Left kidney (tissue), 8 donors: ENCODE measurements at places on chromosomes 13 and 19. TPM values are rescaled to one million over a fixed set of nuclear protein-coding genes. Genes with fewer than 3 reads are reported as not detected.

Gene ZNF77
- polyA plus RNA-seq: 9.7 TPM

Gene ZNF557
- 11.7 TPM for polyA plus RNA-seq

Gene LILRA5
- polyA plus RNA-seq: 0.45 TPM

DNA sequence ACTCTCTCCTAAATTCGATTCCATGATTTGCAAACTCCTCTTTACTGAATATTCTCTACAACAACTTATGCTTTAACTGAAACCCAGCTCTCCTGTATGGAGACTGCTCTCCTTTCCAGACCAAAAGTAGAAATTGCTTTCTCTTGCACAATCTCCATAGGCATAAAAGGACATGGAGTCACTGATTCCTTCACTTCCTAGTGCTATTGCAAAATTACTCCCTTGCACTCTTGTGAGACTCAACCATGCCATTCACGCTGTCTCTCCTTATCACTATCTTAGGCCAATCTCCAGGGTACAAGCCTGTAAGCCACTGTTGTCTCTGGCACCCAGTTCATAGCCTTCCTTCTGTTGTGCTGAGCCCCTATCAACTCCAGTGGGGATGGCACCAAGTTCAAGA lies 30.6 kb downstream of the SERPINE3 start:
- no peak for DNase-seq

DNA sequence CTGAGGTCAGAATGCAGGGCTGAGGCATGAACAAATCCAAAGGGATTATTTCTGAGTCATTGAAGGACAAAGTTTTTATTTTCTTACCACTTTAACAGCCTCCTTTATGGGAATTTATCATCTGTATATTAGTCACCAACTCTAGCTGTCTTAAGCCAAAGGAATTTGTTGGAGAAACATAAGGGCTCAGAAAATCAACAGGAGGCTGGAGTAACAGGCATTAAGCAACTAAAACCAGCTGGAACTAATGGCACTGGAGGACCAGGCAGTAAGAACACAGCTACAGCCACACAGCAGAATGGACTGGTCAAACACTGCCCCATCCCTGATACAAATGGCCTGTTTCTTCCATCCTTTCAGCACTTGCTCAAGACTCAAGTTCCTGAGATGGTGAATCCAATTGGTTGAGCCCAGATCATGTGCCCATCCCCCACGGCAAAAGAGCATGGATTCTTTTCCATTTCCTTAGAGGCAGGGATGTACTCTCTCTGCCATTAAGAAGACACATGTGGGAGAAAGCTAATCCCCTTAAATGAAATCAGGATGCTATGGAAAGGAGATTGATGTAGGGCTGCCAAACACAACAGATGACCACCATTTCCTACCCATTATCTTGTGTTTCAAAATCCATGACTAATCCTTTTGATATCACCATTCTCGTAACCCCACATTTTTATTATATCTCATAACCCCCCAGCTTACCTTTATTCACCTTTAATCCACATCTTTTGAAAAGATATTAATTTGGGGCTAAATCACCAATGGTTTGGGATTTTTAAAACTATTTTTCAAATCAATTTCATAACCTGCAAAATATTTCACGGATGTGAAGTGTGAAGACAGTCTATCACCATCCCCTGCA lies 157.0 kb upstream of the FNDC3A start:
- no peak for DNase-seq

DNA sequence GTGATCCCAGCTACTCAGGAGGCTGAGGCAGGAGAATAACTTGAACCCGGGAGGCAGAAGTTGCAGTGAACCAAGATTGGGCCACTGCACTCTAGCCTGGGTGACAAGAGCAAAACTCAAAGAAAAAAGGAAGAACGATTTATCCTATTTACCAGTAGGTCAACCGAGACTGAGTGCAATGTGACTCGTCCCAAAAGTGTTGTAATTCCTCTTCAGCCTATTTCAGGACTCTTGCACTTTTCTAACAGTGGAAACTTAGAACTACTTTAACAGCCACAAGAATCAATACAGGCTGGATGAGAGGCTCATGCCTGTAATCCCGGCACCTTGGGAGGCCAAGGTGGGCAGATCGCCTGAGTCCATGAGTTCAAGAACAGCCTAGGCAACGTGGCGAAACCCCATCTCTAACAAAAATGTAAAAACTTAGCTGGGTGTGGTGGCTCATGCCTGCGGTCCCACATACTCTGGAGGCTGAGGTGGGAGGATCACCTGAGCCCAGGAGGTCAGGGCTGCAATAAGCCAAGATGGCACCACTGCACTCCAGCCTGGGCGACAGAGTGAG lies 4.3 kb upstream of the NR1H2 start:
- DNase-seq: no peak
